ENCODE measurements at places on chromosomes 11 and 22.

DNA sequence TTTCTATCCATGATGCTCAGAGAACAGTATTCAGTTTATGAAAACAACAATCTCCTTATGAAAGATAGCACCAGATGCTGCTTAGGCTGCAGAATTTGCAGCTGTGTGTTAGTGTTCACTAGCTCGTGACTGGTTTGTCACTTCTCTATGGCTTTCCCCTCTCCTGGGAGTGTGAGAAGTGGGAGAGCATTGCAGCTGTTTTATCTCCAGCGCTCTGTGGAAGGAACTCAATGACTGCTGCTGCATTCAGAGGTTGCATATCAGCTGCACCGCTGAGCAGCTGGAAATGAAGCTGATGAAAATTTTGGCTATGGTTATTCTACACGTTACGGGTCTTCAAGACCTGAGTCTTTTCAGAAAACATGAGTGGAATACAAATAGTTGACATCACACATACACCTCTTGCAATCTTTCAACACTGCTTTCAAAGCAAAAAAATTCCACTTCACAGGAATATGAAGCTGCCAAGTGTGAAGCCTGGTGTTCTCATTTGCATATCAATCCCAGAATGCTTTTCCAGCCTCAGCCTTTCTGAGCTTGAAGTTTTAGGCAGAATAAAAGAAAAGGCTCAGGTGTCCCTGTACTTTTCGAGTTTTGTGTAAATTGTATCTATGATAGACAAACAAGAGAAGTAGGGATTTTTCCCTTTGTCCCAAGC is 149.3 kb upstream of the DDI1 start:
- DNase-seq: no peak

- no peak for DNase-seq
Measured at GRCh38 chr11:45265969-45266675, 20.0 kb downstream of the SYT13 start.

DNA sequence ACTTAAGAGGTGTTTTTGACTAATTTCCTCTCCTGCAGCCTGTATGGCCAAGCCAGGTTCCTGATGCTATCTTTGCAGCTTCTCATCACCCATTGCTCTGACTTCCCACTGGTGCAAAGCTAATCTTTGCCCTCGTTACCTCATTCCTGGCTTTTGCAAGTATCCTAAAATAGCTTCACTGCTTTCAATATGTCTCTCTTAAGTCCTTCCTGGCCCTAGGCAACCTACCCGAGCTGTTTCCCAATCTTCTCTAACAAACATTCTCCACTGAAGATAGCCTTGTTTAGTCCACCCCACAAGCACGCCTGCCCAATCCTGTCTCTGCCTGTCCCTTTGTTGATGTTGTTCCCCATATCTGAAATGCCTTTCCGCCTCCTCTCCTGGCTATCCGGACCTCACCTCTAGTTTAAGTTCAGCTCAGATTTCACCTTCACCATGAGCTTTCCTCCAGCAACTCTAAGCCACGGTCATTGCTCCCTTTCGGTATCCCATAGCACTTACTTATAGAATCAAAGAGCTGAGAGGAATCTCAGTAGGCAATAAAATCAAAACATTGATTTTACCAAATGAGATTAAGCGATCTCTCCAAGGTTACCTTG is 30.1 kb upstream of the CECR2 start:
- no peak for DNase-seq

DNA sequence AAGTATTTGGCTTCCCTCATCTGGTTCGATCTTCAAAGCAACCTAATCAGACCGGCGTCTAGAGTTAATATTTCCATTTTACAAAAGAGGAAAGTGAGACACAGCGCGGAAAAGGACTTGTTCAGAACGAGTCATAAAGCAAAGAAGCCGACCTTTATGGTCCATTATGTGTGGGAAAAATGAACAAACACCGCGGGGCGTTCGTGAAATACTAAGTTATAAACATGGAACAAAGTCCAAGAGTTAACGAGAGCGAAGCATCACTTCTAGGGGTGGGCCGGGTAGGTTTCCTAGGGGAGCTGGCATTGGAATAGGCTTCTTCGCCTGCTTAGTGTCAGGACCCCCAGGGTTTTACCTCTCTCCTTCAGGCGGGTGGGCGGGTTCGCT is 575 bp downstream of the DUSP18 start:
- DNase-seq: no peak

DNA sequence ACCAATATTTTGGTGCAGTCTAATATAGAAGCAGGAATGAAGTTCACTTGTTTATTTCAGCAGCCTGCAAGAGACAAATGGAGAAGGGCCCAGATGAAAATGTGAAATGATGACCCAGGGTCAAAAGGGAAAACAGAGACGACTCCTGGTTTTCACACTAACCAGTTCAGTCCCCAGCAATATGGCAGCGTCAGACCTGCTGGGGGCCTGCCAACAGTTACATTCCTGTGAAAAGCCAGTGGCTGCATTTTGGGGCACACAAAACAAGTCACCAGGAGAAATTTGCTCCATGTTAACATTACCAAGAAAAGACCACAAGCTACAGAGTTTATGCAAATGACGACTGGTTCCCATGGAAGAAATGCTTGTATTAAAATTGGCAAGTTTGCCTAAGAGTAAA is 80.2 kb downstream of the CCDC34 start:
- DNase-seq: no peak

DNA sequence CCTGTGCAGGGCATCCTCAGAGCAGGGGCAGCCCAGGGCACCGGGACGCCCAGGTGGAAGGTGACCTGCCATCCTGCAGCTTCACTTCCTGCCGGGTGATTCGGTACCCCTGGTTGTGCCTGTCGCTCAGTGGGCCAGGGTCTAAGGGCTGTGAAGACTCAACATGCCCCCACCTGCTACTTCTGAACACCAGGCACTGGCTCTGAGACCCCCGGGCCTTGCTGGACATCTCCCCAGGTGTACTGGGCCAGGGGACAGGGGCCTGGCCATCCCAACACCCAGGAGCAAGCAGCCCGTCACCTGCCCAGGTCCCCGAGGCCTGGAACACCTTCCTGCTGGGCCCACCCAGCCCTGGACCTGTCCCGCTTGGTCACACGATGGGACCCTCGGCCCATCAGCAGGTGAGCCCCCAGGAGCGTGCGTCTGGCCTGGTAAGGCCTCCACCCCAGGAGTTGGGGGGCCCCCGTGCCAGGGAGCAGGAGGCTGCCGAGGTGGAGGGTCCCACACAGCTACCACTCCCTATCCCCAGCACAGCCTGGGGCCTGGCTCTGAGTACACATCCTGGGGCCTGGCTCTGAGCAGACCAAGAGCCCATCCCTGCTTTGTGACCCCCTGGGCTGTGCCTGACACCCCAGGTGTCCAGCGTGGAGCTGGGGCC is 3.9 kb upstream of the MUC5B start:
- DNase-seq: no peak

DNA sequence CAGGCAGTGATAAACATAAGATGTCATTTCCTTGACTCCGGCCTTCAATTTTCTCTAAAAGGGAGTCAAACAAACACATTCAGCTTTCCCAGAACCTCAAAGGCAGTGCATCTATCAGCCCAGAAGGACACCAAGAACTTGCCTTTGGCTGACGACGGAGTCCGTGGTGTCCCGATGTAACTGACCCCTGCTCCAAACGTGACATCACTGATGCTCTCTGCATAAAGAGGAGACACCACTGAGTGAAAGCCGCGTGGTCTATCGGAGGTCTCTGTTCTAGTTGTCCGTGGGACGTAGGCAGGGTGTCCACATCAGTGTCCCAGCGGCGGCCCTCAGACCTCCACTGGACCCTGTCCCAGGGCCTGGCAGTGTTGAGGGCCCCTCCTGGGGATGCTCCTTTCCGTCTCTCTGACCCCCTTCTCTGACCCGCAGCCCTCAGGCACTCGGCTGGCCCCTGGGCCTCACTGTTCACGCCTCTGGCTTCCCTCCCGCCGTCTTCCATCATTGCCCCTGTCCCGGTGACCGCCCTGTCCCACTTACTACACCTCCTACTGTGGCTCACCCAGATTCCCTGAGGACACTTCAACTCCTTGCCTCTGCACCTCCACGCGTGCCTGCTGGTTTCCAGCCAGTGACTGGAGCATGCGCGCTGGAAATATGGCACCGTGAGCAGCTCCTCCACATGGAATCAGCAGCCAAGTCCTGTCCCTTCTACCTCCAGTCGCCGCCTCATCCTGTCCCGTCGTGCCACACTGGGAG is 70.4 kb downstream of the NCAPD3 start:
- DNase-seq: no peak

- DNase-seq: no peak
Measured at GRCh38 chr22:45885941-45886395, 91.0 kb downstream of the WNT7B start.

DNA sequence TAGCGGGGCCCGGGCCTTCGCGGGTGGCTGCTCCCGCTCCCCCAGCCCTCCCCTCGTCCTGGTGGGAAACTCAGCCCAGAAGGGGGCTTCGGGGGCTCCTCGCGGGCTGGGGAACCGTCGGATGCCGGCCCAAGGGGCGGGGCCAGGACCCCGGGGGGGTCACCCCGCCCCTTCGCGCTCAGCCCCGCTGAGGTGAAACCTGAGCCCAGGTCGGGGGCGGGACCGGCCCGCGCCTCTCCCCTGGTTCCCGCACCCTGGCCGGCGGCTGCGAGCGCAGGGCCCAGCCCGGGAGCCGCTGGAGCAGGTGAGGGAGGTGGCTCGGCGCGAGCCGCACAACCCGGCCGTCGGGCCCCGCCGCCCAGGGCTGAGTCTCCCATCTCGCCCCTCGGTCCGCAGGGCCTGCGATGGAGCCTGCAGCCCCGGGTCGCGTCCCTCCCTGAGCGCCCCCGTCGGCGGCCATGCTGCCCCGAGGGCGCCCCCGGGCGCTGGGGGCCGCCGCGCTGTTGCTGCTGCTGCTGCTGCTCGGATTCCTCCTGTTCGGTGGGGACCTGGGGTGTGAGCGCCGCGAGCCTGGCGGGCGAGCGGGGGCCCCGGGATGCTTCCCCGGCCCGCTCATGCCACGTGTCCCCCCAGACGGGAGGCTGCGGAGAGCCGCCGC is at the start of gene LARGE2:
LARGE2 (plus strand) TSS at position 232 of the 658 bp plus-strand sequence; CDS start at position 459, 227 bp downstream.
- DNase-seq: no peak

- no peak for DNase-seq
Measured at GRCh38 chr11:8733852-8734251, 51.3 kb downstream of the RPL27A start.

- no peak for DNase-seq
Measured at GRCh38 chr22:27397954-27398342, 403.6 kb downstream of the MN1 start.

GRCh38 chr11:127049486-127049885 is 48.9 kb upstream of the KIRREL3 start:
- DNase-seq: no peak

DNA sequence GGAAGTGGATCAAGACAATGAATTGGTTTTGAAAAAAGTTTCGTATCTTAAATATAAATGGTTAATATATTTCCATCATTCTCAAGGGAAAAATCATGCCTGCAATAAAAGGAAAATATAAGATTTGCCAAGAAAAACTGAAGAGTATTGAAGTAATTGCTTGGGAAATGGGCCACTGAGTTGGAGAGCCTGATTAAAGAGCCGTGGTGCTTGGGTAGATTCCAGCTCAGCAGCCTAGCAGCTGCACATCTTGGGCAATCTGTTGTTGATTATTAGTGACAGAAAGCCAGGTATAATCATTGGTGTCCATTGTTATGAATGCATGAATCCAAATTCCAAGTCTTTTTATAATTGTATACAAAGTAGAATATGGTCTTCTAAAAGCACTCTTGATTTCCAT is 800.9 kb upstream of the CHORDC1 start:
- no peak for DNase-seq

DNA sequence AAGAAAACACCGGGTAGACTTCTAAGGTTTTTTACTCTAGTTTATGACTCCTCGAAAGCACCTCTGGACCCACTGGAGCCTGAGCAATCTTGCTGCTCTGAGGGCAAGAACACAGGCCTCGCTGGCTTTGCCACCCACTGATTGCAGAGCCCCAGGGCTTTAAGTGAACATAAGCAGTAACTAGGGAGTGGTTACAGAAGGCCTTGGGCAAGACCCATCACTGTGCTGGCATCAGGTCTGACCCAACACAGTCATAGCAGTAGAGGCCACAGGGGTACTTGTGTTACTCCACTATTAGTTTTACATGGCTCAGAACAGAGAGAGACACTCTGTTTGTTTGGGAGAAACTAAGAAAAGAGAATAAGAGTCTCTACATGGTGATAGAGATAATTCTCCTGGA is 684.5 kb downstream of the FAM181B start:
- no peak for DNase-seq

GRCh38 chr22:41768430-41768829 is 32.0 kb upstream of the CCDC134 start:
- DNase-seq: no peak

GRCh38 chr11:20250644-20251247 is 90.5 kb upstream of the DBX1 start:
- no peak for DNase-seq

- DNase-seq: no peak
Measured at GRCh38 chr11:117997406-117997805, 11.2 kb downstream of the IL10RA start.

DNA sequence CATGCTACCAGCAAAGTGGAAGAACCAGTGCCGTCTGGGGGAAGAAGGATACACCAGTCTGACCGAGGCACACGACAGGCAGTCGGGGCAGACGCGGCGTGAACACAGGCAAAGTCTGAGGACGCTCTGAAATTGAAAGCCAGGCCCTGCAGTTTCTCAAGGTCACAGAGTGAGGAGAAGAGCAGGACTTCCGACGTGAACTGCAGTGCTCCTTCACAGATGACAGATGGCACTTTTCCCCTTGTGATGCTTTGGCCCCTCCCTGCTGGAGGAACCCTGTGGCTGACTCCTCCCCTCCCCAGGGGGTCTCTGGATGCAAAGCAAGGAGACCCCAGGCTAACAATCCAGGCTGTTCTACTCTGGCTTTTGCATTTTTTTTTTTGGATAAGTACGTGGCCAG is 19.6 kb upstream of the JAM3 start:
- DNase-seq: no peak

GRCh38 chr22:43745783-43746356 is 66.2 kb downstream of the EFCAB6 start:
- DNase-seq: no peak

GRCh38 chr11:117194267-117194666 is 4.9 kb upstream of the TAGLN start:
- no peak for DNase-seq

- no peak for DNase-seq
Measured at GRCh38 chr11:3002871-3003270, 10.7 kb upstream of the NAP1L4 start.

DNA sequence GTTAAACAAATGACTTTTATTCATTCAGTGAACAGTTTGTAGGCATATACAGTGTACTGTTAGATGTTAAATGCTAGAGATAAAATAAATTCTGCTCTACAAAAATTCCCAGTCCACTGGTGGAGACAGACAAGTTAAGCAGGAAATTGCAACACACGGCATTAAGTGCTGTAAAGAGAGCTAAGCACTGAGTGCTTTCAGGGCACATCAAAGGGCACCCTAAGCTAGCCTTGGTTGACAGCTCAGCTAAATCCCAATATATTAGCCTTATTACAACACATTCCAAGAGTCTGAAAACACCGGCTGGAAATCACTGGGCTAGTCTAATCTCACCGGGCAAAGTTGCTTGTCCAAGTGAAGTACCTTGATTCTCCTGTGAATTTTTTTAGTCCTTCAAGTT is 55.1 kb downstream of the NOX4 start:
- no peak for DNase-seq

Data from stimulated activated CD8-positive, alpha-beta memory T cell treated with anti-CD3 and anti-CD28 coated beads, Interleukin-2, amount 100 ng/mL, for 1 hour (primary cell).